Hypothalamus (tissue), 51 donors: ENCODE measurements at places on chromosomes 1 and 21.
A peak's percentile ranks its signal among the peaks of the same experiment; 100 is the strongest.

- peak; percentile 12 for DNase-seq
Measured at GRCh38 chr1:91166106-91166712, 144.4 kb upstream of the ZNF644 start.

DNA sequence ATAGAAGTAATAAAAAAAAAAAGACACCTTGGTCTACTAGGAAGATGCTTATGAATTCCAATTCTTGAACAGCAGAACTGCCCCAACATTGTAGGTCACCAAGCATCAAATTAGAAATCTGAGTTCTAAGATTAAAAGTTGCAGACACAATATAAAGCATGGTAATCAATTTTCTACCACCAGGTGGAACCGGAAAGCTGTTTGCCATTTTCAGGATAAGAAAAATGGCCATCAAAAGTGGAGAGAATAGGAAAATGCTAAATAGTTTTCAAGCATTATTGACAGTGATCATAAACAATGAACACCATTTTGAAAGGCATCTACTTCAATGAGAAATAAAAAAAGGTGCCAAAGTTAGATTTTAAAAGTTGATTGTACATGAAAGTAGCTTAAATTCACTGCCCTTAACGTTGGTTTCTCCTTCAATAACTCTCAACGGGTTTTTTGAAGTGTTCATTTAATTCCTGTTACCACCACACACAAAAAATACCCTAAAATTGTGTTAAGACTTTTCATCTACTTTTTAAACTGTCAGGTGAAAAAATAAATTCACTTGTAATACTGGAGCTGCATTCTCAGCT is 252.9 kb downstream of the KCNT2 start:
- no peak for DNase-seq

- no peak for DNase-seq
Measured at GRCh38 chr1:34286511-34286910, 109.8 kb downstream of the C1orf94 start.

- DNase-seq: no peak
Measured at GRCh38 chr1:30068787-30069472, 654.5 kb downstream of the MATN1 start.

DNA sequence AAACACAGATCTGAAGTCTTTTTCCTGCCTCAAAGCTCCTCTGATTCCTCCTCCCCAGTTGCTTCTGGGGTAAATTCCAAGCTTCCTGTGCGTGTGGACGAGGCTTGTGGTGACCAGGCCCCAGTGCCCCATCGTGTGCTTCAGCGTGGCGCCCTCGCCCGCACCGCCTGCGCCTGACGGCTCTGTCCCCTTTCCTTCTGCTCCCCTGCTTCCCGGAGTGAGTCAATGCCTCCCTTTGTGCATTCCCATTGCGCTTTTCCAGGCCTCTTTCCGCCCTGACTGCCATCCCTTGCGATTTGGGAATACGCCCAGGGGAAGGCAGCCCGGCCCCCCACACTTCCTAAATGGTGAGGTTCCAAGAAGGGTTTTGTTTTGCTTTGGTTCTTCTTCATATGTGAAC is 36.3 kb downstream of the FAAP20 start:
- DNase-seq: no peak

- no peak for DNase-seq
Measured at GRCh38 chr1:1120866-1121591, 5.1 kb upstream of the C1orf159 start.

- DNase-seq: no peak
Measured at GRCh38 chr21:46540087-46540710, 64.7 kb downstream of the S100B start.

- DNase-seq: no peak
Measured at GRCh38 chr1:2320006-2320405, 71.3 kb downstream of the MORN1 start.

GRCh38 chr21:34881839-34882371 is 167.2 kb downstream of the RUNX1 start:
- DNase-seq: no peak

DNA sequence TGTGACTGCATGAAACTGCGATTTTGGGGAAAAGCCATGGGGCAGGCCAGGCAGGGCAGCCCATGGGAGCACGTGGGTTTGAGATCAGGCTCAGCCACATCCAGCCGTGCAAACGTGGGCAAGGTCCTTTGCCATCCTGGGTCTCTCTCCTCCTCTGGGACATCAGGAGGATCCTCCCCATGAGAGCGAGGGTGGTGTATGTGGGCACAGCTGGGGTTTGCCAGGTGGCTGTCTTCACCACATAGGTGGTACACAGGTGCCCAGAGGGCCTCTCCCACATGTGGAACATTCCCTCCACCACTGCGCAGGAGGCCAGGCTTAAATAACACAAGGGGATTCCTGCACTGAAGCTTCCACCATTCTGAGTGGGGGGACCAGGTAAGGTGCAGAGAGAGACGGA is 136.7 kb downstream of the DMRTB1 start:
- DNase-seq: no peak

DNA sequence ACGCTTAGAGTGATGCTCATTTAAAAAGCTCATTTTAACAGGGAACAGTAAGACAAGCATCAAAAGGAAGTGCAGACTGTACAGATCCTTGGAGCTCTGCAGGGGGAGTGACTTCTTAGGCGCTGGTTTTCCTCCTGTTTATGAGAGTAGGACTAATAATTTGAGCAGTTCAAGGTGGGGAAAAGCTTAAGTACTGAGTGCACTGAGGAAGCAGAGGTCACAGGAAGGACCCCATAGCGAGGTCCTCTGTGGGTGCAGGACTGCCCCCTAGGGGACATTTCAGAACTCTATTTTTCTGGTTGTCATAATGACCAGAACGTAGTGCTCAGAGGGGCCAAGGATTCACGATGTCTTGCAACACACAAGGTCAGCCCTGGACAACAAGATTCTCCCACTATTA is 112.1 kb downstream of the HLCS start:
- DNase-seq: no peak

GRCh38 chr21:43939443-43940328 is 72.4 kb upstream of the TRAPPC10 start:
- no peak for DNase-seq

GRCh38 chr1:31249854-31250253 is 10.2 kb upstream of the NKAIN1 start:
- no peak for DNase-seq

GRCh38 chr1:156394835-156395461 is 25.9 kb downstream of the RHBG start:
- DNase-seq: no peak

DNA sequence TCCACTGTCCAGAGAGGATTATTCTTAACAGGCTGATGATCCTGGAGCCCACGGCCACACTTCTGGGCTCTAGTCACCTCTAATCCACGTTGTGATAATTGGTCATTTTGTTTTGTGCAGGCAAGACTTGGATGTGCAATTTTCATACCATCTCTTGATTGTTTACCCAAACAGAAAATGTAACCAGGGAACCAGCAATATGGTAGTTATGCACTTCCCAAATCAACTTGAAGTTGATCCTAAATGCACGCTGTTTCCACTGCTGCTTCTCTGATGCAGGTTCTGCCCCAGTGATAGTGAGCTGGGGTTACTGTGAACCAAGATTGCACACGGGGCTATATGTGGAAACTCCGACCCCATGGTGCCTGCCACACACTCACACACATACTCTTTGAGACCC is 14.7 kb upstream of the KCNJ15 start:
- no peak for DNase-seq

DNA sequence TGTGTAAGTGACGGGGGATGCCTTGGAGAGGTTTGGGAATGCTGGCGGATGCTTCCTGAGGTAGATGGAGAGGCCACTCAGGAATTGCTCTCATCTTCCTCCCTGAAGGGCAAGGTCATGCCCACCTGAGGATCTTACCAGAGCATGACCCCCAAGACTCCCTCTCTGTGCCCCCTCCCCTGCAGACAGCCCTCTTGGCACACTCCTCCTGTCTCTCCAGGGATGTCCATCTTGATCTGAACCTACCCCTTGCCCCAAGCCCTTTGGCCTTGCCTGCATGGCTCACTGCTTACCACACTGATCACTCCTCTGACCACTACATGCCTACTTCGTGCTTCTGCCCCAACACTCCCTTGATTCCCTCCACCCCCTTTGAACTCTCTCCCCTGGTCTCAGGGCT is 17.9 kb upstream of the MPL start:
- DNase-seq: no peak

- DNase-seq: no peak
Measured at GRCh38 chr1:182754543-182755314, 34.8 kb upstream of the NPL start.
